Activated CD4-positive, alpha-beta T cell treated with anti-CD3 and anti-CD28 coated beads for 1 hour (primary cell): ENCODE measurements at places on chromosomes 7 and 10.
A peak's percentile ranks its signal among the peaks of the same experiment; 100 is the strongest.

- no peak for DNase-seq
Measured at GRCh38 chr7:14690075-14690474, 212.5 kb downstream of the DGKB start.

GRCh38 chr10:68261132-68261856, 29.4 kb upstream of the ATOH7 start:
- no peak for DNase-seq

GRCh38 chr10:69801434-69802315, at the start of gene COL13A1:
Gene COL13A1, plus strand, starts transcription at chr10:69801906. Its CDS starts 518 bp downstream, at chr10:69802424.
- no peak for DNase-seq

- DNase-seq: no peak
Measured at GRCh38 chr7:148021507-148022045, 569.0 kb upstream of the C7orf33 start.

DNA sequence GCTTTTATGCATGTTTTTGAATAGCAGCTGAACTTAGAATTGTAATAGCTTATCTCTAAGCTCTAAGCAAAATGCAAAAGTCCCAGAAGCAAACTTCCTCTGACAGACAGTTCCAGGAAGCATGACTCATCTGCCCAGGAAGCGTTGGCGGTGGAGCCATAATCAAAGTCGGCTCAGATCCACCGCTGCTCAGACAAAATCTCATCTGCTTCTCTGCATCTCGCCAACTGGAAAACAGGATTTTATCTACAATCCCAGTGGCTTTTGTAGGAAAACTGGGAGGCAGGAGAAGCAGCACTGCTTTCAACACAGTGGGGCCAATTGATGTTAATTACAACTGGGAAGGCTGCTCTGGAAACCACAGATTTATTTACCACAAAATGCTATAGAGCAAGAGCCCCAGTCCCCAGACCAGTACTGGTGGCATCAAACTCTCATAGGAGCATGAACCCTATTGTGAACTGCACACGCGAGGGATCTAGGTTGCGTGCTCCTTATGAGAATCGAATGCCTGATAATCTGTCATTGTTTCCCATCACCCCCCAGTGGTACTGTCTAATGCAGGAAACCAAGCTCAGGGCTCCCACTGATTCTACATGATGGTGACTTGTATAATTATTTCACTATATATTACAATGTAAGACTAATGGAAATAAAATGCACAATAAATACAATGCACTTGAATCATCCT, 99.9 kb downstream of the CUBN start:
- DNase-seq: peak; percentile 68

GRCh38 chr10:132429281-132430230, 32.6 kb downstream of the PWWP2B start:
- no peak for DNase-seq

GRCh38 chr7:27123007-27123476, 7.5 kb downstream of the HOXA4 start:
- no peak for DNase-seq

DNA sequence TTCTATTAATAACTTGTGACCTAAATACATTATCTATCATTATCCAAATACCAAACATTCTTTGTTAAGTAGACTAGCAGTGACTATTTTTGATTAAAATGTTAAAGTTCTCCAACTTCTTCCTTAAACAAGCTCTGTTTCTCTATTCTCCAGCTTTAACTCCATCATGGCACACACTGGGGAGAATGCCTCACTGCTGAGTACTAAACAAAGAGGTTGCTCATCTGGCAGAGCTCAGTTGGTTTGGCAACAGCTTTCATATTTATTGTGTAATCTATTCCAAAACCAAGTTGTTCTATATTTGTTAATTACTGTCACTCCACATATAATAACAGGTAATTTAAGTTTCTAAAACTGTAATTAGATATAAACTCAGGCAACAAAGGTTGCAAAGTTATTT, 89.6 kb downstream of the USP6NL start:
- DNase-seq: no peak

DNA sequence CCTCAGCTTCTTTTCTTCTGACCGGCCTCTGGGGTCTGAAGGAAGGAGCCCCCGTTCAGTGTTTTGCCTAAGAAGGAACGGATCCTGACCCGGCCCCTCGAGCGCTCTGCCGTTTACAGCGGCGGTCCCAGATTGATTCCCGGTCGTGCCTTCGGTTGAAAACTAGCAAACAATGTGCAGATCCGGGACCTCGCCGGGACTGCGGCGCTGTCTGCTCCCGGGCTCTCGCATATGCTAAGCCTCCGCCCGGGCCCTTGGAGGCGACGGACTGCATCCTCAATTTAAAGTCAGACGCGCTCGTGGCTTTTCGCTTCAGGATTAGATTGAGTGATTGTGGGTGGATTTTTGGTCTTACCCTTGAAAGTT, 559 bp downstream of the DBF4 start:
- DNase-seq: peak; percentile 19

- DNase-seq: no peak
Measured at GRCh38 chr10:133361773-133362441, 4.1 kb upstream of the FUOM start.

DNA sequence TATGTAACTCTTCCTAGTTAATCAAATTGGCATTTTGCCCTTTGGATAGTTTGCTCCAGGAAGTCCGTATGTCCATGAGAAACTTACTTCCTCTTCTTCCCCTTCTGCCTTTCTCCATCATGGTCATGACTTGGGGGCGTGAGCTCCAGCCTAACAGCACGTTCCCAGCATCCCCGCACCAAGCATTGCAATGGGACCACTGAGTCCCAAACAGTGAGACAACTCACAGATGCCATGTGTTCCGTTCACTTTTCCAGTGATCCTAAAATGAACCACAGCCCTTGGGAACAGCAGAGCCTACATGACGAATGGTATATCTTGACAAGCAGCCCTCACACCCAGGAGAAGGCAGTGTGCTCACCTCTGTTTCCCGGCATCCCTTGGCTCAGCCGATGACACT, 10.7 kb downstream of the BTBD16 start:
- DNase-seq: no peak

DNA sequence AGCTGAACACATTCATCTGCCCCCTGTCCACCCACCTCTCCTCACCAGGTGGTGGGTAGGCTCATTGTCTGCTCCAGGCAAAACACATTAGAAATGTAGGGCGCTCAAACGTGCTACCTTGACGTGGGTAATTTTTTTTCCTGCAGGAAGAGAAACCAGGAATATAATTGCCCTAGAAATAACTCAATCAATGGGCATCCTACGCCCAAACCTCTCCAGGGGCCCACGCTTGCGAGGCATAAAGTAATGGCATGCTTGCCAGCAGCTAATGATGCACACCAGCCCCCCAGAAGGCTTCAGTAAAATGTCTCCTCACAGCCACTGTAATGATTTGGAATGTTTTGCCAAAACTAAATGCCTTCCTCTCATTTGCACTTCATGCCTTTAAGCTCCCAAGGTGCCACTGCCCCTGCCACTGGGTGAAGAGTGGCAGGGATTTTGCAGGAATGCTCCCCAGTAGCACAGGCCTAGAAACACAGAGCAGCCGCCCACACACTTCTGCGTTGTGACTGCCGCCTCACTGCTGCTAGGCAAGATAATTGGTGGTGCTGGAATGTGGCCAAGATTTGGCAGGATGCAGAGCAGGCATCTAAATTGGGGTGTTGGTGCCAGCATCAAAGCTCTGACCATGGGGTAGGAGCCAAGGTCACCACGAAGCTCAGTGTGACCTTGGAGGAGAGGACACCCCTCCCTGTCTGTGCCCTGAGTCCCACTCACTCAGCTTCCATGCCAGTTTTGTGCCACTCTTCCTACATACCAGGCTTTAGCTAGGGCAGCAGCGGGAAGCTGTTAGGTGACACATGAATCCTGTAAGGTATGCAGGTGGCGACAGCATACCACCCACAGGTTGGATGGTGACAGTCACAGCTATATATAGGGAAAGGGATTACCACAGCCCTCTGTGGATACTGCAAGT, 48.7 kb upstream of the PPP1R3C start:
- no peak for DNase-seq

DNA sequence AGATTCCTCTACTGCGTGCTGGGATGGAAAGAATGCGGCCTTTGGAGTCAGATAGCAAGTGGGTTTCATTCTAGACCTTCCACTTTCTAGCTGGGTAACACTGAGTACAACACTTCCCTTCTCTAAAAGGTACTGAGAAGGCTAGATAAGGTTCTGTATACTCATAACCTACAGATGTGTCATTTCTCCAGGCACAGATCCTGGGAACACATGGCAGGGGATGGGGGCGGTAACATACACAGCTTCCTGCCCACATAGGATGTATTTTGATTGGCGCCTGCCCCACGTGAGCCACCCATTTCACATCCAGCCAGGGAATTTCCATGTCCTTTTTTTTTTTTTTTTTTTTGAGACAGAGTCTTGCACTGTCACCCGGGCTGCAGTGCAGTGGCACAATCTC, 31.8 kb downstream of the KLRG2 start:
- DNase-seq: no peak

DNA sequence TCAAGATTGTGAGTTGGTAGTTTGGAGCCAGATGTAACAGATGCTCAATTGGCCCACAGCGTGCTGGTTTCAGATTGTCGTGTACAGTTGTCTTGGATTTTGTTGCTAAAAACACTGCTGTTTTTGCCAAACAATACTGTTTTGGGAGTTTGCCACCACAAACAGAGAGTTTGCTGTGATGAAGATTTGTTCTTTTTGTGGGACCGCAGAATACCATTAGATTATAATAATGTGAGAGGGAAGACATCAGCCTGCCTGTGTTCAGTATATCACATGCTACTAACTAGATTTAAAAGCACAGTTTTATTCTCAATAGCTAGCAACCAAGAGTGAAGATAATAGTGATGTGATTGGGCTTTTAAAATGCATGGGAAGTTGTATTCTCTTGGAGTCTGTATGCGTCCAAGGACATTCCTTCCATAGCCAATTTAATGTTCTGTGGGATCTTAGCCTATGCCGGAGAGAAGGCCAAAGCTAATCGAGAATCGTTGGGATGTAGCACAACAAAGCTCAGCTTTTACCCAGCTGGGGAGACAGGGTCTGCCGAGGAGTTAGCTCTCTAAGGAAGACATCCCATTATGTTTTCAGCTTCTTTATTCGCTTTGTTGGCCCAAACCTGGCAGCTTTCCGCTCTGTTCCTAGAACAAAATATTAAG, 18.7 kb upstream of the ITGA8 start:
- DNase-seq: no peak
